Activated CD4-positive, alpha-beta T cell treated with anti-CD3 and anti-CD28 coated beads, Interleukin-2, amount 10 ng/mL, durations not matched to agents 7 days and 5 days (primary cell): ENCODE measurements at places on chromosomes 7 and 10.
A peak's percentile ranks its signal among the peaks of the same experiment; 100 is the strongest.

- no peak for DNase-seq
Observed at GRCh38 chr7:131182446-131183058, 145.1 kb upstream of the MKLN1 start.

DNA sequence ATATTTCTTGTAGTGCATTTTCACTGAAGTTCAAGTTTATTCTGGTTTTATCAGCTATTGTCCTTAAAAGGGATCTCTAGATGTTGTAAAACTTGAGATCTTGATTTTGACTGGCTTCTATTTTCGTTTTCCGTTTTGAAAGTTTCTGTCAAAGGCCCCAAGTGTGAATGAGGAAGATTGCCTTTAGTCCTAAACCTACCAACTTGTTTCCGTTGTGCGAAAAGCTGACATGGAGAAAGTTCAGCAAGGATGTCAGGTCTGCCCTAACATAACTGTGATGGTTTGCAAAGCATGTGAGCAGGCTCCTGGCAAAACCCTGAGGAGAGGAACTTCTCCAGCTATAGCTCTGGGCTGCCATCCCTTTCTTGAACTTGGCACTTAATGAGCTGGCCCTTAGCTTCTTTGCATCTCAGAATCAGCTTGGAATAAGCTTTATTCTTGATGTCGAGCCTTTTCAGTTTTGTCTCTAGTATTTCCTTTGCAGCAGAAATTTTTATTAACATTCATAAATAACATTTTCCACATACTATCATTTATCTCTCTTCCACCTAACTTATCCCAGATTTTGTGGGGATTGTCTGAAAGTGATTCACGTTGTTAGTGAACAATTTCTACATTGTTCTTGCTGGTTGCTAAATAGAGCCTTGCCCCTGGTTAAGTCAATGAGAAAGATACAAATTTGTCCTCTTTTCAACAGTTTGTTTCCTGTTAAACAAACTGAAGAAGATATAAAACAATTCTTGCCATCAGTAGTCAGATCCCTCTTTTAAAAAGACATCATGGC, 559.4 kb downstream of the SUGCT start:
- DNase-seq: no peak

DNA sequence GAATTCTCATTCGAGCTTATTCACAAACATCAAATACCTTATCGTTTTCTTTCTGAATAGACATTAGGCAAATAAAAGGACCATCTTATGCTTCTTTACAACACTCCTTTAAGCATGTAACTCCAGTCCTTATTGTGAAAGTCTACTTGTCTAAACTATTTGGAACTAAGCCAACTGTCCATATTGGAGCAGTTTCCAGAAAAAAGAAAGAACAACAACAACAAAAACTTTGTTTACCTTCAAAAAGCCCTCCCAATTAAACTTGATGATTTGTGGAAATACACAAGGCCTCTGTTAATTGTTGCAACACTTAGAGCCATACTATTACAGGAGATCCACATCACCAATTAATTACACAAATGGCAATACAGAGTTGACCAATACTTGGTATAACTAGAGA, 163.6 kb downstream of the GALNT11 start:
- no peak for DNase-seq

GRCh38 chr7:29464753-29465152, 98.9 kb upstream of the PRR15 start:
- DNase-seq: no peak

- DNase-seq: no peak
Observed at GRCh38 chr10:16811765-16812164, 5.5 kb downstream of the RSU1 start.

- DNase-seq: no peak
Observed at GRCh38 chr10:7046615-7047014, 364.2 kb downstream of the SFMBT2 start.

DNA sequence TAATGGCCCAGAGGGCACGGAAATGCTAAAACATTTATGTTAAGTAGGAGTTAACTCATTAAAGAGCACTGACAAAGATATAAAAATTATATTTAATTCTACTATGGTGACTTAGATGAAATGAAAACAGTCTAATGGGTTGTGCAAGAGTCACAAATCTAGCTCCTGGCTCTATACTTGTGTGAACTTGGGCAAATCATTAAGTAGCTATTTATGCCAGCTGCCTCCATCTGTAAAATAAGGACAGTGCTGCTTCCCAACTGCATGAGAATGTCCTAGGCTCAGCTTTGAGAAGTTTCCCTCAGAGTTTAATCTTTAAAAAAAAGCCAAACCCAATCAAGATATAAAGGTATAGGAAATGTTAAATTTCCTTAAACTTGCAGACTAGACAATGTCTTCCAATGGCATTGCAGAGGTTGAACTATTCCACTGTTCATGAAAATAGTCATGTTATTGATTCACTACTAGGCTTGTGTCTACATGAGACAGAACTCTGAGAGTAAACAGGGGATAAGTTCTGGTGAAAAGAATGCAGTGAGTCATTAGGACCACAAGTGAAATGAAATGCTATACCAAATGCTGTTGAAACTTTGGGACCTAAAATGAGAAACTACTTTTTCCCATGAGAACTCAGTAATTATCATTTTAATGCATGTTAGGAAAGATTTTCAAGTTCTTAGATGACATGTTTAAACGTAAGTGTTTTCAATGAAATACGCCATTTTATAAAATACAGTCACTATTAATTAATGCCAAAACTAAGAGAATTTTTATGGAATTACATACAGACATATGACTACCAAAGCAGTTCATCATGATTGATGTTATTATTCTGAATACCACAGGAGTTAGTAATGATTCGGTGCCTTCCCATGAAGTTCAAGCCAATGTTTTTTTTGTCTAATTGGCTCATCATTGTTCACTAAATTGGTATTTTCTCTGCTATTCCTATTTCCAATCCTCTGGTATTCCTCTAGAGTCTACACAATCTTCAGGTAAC, 84.2 kb downstream of the CDK6 start:
- DNase-seq: no peak

- DNase-seq: peak; percentile 22
Observed at GRCh38 chr10:108783897-108784296, 1139.4 kb downstream of the XPNPEP1 start.

DNA sequence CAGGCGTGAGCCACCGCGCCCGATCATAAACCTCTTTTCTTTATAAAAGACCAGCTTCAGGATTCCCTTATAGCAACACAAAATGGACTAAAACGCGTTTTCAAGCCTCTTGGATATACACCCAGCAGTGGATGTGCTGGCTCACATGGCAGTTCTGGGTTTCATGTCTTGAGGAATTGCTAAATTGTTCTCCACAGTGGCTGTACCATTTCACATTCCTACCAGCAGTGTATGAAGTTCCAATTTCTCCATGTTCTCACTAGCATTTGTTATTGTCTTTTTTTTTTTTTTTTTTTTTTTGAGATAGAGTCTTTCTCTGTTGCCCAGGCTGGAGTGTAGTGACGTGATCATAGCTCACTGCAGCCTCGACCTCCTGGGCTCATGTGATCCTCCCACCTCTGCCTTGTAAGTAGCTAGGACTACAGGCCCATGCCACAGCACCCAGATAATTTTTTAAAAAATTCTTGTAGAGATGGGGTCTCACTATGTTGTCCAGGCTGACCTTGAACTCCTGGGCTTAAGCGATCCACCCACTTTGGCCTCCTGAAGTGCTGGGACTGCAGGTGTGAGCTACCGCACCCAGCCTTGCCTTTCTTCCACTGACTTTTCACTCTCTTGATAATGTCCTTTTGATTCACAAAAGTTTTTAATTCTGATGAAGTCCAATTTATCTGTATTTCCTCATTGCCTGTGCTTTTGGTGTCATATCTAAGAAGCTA, 17.4 kb downstream of the TECPR1 start:
- DNase-seq: no peak
